ENCODE measurements at places on chromosomes 11 and 22.

- no peak for DNase-seq
These were observed 120.6 kb upstream of the CD82 start for GRCh38 chr11:44444770-44445321.

GRCh38 chr22:20550851-20551744 is 43.7 kb downstream of the MED15 start:
- no peak for DNase-seq

- DNase-seq, result no peak
These were observed 48.0 kb downstream of the IGLL5 start for GRCh38 chr22:22935546-22936157.

DNA sequence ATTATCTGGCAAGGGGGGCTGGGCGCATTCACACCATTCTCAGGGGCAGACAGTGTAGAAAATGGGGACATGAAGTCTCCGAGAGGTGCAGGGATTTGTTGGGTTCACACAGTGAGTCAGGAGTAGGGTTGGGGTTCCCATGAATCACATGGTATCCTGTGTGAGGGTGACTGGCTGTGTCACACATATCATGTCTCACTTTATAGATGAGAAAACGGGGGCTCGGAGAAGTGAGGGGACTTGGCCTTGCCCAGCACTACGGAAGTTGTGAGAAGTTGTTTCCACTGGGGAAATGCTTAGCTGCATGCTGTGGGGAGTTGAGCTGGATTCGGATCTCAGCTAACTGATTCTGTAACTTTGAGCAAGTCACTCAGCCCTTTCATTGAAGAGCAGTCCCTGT is 4.2 kb downstream of the GAL3ST3 start:
- no peak for DNase-seq

DNA sequence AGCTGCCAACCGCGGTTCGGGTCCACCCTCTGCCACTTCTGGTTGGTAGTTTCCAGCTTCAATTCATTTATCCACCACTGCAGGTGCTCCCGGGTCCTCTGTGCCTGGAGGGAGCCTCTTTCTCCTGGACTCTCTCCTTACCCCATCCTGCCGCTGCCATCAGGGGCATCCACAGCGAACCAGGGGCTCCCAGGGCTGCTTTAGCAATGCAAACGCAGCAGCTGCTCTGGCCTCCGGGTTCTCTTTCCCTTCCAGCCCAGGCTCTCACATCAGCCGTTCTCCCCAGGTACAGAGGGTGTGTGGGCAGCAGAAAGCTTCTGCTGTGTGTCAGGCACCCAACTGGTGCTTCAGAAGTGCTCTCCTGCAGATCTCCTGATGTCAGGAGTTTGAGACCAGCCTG is 27.9 kb downstream of the NFAM1 start:
- no peak for DNase-seq

All from NCI-H2171 (cell line).